ENCODE measurements at places on chromosomes 13 and 19.

DNA sequence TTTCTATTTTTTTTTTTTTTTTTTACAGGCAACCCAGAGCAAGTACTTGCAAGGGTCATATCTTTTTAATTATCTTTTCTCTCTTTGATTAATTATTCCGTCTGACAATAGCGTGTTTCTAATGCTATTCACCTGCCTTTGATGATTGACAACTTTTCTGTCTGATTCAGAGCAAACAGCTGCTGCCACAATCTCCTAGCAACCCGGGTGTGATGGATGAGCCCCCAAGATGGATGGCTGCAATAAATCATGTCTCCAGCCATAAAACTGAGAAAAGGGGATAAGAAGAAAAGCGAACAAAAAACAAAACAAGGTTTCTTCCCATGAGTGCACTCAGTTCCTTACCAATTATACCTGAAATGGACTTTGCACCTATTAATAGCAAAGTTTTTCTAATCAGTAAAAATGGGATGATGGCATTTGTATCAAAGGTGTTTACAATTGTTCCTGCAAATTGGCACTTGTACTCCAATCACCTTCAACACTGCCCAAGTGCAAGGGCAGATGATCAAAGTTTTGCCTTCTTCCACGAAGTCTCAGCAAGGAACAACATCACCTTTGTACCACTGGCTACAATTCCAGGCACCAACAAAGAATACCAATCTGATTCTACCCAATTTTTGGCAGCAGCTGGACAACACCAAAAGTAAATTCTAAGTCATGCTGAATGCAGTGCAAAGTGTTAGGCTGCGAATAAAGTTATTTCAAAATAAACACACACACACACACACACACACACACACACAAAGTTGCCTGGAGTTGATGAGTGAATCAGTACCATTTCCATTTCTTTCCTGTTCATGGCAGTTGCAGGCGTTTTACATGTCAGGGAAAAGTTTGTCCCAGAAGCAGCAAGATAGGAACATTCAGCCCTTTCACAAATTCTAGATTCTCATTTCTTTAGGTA, 12.0 kb downstream of the TSHZ3 start:
- peak overlapping the region; percentile 40 for H3K4me3 ChIP-seq
- DNase-seq, result no peak
- peaks cover 56% of the 10 kb centered on the region for H3K27me3 ChIP-seq
- no peak overlapping the region for H3K27ac ChIP-seq
- peaks cover 24% of the 10 kb centered on the region for H3K4me1 ChIP-seq

GRCh38 chr13:25186187-25186586, 14.1 kb upstream of the AMER2 start:
- H3K36me3 ChIP-seq, result peaks cover 3% of the 10 kb centered on the region
- no peaks in the 10 kb centered on the region for H3K4me1 ChIP-seq
- no peak overlapping the region for H3K27ac ChIP-seq
- no peak for DNase-seq

GRCh38 chr19:2732157-2732725, 7.6 kb downstream of the SLC39A3 start:
- H3K36me3 ChIP-seq, result peaks cover 12% of the 10 kb centered on the region
- no peak overlapping the region for H3K4me3 ChIP-seq
- no peak overlapping the region for H3K27ac ChIP-seq

DNA sequence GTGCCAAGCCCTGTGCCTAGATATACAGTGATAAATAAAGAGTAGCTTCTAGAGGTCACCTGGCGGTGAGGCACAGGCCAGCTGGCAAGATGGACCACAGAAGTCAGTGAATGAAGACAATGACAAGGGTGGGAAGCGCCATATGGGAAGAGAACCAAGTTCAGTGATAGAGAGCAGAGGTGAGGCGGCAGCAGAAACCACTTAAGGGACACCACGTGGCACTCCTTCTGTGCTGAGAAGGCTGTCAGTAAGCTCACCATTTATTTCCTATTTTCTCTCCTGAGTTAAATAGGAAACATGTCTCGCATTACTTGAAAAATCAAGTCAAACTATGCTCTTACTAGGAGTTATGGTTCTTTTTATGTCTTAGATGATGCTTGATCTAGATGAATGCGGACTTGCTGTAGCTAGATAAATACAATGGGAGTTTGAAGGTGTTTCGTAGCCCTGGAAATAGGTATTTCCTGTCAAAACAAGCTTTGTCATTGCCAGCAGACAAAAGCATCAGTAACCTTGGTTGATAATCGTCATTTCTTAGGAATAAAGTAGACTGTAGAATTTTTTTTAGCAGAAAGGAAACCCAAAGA, 17.8 kb downstream of the ALOX5AP start:
- no peak for DNase-seq
- H3K36me3 ChIP-seq, result peaks cover 37% of the 10 kb centered on the region
- H3K27me3 ChIP-seq, result no peaks in the 10 kb centered on the region
- H3K27ac ChIP-seq, result no peak overlapping the region
- no peak overlapping the region for H3K4me3 ChIP-seq

DNA sequence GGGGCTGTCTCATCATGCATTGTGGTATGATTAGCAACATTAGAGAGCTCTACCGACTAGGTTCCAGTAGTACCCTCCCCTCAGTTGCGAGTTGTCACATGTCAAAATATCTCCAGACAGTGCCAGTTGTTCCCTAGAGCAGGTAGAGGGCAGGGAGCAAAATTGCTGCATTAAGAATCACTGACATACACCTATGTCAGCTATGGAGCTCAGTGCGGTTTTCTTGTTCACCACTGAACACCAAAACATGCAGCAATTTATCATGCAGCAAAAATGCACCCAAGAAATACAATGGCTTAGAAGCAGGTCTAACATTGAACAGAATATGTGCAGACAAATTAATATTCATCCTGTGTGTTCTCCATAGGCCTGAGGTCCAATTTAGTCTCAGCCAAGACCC, 186.9 kb upstream of the STARD13 start:
- H3K27ac ChIP-seq, result no peak overlapping the region
- DNase-seq, result no peak
- no peak overlapping the region for H3K4me3 ChIP-seq
- H3K27me3 ChIP-seq, result peaks cover 22% of the 10 kb centered on the region

DNA sequence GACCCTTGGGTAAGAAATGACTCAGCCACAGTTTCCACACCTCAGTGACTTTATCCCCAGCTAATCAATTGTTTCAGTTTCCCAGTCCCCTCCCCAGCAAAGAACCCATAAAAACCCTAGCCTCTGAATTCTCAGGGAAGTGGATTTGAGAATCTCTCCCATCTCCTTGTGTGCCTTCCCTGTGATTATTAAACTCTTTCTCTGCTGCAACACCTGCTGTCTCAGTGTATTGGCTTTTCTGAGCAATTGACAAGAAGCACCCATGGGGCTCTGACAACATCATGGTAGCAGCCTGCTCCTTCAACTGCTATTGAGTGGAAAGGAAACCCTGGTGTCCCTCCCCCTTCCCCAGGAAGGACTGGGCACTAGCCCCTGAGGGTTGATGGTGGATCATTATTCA, 73.7 kb downstream of the UQCRFS1 start:
- H3K4me1 ChIP-seq, result no peaks in the 10 kb centered on the region
- no peaks in the 10 kb centered on the region for H3K36me3 ChIP-seq
- no peak overlapping the region for H3K27ac ChIP-seq
- peaks cover 14% of the 10 kb centered on the region for H3K27me3 ChIP-seq
- DNase-seq, result no peak

DNA sequence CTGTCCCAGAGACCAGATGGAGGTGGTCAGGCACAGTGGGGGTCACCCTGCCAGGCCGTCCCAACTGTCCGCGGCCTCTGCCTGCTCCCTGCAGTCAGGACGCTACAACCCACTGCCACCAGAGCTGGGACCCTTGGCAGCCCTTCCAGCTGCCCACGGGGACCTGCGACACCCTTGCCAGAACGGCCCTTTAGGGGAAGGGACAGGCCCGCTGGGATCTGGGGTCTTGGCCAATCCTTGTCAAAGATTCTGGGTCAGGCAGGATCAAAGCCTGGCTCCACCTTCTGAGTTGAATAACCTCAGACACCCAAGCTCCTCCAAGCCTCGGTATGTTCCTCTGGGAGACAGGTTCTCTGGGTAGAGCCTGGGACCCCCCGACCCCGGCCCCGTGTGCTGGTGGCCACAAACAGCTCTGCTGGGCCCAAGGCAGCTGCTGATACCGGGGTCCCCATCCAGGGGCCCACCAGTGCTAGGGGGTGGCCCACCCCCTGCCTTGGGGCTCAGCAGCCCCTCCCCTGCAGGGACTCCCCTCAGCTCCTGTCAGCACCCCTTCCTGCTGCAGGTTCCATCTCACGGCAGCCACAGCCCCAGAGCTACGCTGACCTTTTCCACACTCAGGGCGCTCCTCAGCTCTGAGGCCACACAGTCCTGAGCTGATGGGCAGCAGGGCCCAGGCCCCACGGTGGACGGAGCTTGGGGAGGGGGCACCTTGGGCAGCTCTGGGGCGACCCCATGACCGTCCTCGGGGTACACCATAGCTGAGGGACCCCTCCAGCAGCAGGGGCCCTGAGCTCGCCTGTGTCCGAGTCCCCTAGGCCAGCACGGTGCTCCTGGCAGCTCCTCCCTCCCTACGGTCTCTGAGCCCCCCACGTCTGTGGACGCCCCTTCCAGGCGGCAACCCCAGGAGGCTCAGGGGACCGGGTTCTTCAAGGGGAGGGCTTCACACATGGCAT, 18.4 kb downstream of the SBNO2 start:
- no peak overlapping the region for H3K4me3 ChIP-seq
- H3K36me3 ChIP-seq, result peaks cover 30% of the 10 kb centered on the region
- H3K27ac ChIP-seq, result no peak overlapping the region
- H3K4me1 ChIP-seq, result peaks cover 4% of the 10 kb centered on the region

DNA sequence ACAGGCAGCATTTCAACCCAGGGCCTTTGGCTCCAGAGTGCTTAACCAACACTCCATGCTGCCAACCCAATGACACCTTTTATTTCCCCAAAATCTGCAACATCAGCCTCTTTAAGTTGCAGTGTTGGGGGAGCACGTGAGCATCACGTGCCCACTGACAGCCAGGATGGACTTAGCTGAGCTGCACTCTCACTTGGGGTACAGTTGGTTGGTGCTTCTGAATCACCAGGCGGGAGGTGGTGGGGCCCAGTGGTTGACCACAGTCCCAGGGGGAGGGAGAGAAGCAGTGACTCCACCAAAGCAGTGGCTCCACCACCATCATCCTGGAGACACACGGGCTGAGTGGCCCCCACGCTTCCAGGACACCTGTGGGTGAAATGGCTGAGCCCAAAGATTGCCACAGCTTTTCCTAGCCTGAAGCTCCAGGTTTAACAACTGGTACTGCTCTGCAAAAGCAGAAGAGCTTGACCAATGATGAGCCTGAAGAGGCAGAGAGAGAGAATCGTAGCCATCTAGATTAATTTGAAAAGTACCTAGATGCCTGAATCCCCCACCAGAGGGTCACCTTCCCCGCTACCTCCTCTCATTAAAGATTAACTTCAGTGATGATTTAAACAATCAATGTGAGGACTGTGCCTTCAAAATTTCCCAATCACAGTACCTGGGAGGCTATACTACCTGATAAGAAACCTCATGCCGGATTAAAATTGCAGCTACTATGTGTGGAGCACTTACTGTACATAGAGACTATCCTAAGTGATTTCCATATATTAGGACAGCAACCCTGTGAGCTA, 193.8 kb downstream of the FOXO1 start:
- peaks cover 5% of the 10 kb centered on the region for H3K4me1 ChIP-seq
- H3K27ac ChIP-seq, result no peak overlapping the region
- no peaks in the 10 kb centered on the region for H3K36me3 ChIP-seq
- no peaks in the 10 kb centered on the region for H3K27me3 ChIP-seq

- peaks cover 14% of the 10 kb centered on the region for H3K36me3 ChIP-seq
- H3K27me3 ChIP-seq, result no peaks in the 10 kb centered on the region
- DNase-seq, result no peak
- H3K4me3 ChIP-seq, result no peak overlapping the region
Observed at GRCh38 chr19:8221161-8221560, 12.0 kb downstream of the CERS4 start.

GRCh38 chr13:65497265-65497664, 1732.9 kb downstream of the PCDH9 start:
- no peak overlapping the region for H3K4me3 ChIP-seq
- no peaks in the 10 kb centered on the region for H3K4me1 ChIP-seq
- H3K36me3 ChIP-seq, result no peaks in the 10 kb centered on the region
- H3K27me3 ChIP-seq, result no peaks in the 10 kb centered on the region
- no peak overlapping the region for H3K27ac ChIP-seq
- DNase-seq, result no peak

GRCh38 chr13:31121379-31122140, 40.1 kb downstream of the HSPH1 start:
- DNase-seq, result no peak
- no peaks in the 10 kb centered on the region for H3K36me3 ChIP-seq
- H3K4me1 ChIP-seq, result no peaks in the 10 kb centered on the region
- no peak overlapping the region for H3K4me3 ChIP-seq
- H3K27ac ChIP-seq, result no peak overlapping the region
